ENCODE measurements at places on chromosomes 5 and 9.
A peak's percentile ranks its signal among the peaks of the same experiment; 100 is the strongest.

DNA sequence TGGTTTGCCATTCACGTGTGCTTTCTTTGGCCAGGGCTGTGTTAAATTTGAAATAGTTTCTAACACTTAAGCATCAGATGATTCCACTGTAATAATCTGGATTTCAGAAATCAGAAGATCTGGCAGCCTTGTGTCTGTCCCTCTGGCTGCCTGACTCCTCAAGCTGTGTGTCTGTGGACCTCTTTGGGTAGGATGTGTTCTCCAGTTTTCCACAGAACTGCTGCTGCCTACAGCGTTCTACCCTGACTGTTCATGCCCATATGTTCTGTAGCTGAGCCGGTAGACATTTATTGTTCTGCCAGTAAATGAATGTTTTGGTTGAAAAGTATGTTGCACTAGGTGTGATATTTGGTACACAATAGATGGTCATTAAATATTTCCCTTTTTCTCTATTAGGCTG lies 81.3 kb downstream of the SH3GL2 start:
- DNase-seq: no peak

GRCh38 chr5:34858790-34859189 lies 19.8 kb downstream of the TTC23L start:
- DNase-seq: no peak

- no peak for DNase-seq
Observed at GRCh38 chr5:63022403-63022802, 443.8 kb downstream of the LRRC70 start.

GRCh38 chr9:81372628-81373191 lies 316.6 kb downstream of the TLE1 start:
- DNase-seq: no peak

DNA sequence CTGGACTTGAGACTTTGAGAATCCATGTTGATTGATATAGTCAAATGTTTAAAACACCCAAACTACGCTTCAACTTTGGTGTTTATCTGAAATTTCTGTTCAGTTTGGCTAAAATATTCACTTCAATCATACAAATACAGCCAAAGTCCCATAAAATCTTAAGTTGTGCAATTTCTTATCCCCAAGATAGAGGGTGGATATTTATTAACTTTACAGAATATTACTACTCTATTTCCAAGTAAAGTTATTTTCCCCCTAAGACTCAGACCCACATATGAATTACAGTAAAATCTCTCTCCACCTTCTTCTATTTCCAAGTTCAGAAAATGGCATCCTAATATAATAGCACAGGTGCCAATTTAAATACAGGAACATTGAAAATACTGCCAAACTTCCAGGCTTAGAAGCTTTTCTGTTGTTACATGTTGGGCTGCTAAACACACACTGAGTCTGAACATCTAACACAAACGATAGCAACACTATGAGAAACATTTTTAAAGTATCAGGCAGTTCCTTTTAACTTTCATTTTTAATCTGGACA lies 290.3 kb downstream of the EBF1 start:
- no peak for DNase-seq

- DNase-seq: peak; percentile 51
Observed at GRCh38 chr5:124040799-124041198, 528.8 kb downstream of the CSNK1G3 start.

GRCh38 chr9:1732670-1733069 lies 282.5 kb upstream of the SMARCA2 start:
- no peak for DNase-seq

DNA sequence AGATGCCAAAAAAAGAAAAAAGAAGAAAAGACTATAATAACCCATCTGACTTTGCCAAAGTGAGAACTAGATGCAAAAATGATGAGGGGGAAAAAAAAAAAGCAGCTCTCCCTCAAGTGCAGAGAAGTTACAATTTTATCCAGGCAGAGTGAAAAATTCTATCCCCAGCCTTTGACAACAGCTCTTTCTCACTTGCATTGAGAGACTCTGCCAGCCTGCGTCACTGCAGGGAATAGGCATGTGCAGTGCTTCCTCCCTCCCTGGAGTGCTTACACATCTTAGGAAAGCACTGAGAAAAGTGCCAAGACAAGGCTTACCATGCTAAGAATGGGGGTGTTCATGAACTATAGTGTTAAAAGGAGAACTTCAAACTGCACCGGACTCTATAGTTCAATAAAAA lies 418.6 kb upstream of the TYRP1 start:
- DNase-seq: no peak

DNA sequence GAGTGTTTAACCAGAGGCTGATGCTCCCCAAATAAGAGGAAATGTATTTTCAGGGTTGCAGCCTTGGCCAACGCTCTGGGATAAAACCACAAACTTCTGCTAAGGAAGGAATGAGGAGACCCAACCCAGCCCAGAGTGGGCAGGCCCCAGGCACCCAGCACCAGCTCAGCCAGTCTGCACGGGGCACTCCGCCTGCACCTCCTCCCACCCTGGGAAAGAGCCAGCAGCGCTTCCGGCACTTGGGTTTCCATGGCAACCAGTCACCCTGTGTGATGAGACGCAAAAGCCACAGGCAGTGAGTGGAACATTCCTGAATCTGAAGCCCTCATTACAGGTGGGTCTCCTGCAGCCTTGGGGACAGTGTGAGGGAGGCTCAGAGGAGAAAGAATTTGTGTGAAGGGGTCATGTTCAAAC lies 85.2 kb upstream of the ZBTB43 start:
- peak; percentile 75 for DNase-seq

- peak; percentile 17 for DNase-seq
Observed at GRCh38 chr5:53607886-53608285, 47.4 kb downstream of the NDUFS4 start.

- DNase-seq: no peak
Observed at GRCh38 chr5:80615266-80615914, 39.1 kb upstream of the MSH3 start.

Data from iris pigment epithelial cell (primary cell).